Fibroblast of the aortic adventitia (primary cell): ENCODE measurements at places on chromosomes 12 and 14. TPM values are rescaled to one million over a fixed set of nuclear protein-coding genes. Genes with fewer than 3 reads are reported as not detected.

Gene SINHCAF
- total RNA-seq = 4.4 and 14.9 TPM in 2 replicates

DNA sequence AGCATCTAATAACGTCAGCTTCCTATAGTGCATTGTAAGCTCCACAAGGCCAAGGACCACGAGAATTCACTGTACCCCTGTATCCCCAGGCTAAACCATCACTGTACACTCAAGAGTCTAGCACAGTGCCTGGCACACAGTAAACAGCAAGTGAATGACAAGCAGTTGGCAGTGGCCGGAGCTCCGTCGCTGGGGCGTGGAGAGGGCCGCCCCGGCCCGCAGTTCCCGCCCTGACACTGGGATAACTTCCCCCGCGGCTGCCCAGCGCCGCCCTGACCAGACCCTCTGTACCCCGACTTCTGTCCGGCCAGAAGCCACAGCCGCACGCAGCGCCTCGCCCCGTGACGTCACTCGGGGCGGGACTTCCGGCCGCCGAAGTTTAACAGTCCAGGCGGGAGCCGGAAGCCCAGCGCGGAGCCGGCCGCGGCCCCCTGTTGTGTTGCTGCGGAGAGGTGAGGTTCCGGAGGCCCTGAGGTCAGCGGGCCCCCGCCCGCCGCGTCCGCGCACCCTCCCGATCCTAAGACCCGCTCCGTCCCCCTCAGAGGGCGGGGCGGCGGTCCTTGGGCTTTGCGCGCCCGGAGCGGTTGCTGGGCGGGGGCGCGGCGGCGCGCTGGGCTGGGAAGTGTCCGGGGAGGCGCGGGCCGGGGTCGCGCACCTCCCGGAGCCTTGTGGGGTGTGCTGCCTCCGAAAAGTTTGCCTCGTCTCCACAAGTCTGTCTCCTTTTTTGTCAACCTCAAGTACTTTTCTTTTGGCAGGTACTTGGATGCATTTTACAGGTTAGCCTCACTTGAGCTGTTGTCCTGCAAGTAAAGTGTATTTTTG is at the start of gene NEDD1:
TSS of gene NEDD1 (plus strand) at position 409 of the 822 bp plus-strand sequence. CDS start 2,503 bp downstream, outside the sequence.
- DNase-seq = peak; percentile 67

Gene DDN
- 0.08 and 0.09 TPM in 2 replicates for total RNA-seq

Gene JAG2
- total RNA-seq = 0.63 and 3.1 TPM in 2 replicates

Gene AKAP3
- 0.81 and 4.9 TPM in 2 replicates for total RNA-seq

GRCh38 chr12:108478611-108479206 is 36.4 kb upstream of the FICD start:
- no peak for DNase-seq

Gene MSRB3
- total RNA-seq = 36.8 and 55.1 TPM in 2 replicates

- peak; percentile 27 for DNase-seq
Observed at GRCh38 chr12:8709124-8709830, 11.5 kb downstream of the RIMKLB start.

GRCh38 chr12:64027311-64027710 is 182.8 kb downstream of the SRGAP1 start:
- peak; percentile 31 for DNase-seq

DNA sequence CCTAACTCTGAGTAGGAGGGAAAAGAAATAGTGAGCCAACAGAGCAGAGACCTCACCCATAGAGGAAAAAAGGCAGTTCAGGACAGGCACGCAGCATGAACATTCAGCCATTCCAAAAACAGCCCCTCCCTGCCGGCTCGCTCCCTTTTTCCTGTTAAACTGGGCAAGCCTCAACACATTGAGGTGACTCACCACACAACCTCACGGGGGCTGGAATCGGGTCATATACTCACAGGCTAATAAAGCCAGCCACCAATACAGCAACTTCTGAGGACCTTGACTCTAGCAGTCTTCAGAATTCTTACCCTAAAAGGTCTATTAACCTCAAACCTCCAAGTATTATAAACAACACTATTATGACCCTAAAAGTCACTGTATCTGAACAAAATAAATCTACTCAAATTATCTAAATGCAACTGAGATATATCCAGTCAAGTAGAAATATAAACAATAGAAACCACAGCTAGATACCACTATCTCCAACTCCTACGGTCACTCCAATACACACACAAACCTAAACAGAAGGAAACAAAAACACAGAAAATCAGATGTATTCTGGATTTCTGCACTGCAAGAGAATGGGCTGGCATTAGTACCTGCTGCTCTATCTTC is 6.3 kb downstream of the YBX3 start:
- DNase-seq = peak; percentile 93

DNA sequence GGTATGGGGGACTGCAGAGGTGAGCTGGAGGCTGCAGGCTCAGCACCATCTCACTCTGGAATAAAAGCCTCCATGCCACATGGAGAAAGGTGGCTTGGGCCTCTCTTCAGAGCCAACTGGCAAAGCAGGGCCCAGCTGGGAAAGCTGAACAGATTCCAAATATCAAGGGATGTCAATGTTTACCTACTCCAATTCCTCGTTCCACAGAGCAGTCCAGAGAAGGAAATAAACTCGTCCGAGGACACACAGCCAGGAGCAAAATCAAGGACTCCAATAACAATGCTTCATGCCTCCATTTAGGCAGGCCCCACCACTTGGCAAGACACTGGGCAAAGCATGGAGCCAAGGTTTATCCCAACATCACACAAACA is 36.3 kb upstream of the PNMA1 start:
- DNase-seq = no peak

Gene OR4E2
- 0.33 TPM in 1 of 2 replicates, not detected in the other for total RNA-seq

GRCh38 chr12:5941907-5942306 is 3.2 kb downstream of the ANO2 start:
- DNase-seq = no peak

- peak; percentile 20 for DNase-seq
Observed at GRCh38 chr12:6273541-6274230, 36.8 kb upstream of the PLEKHG6 start.

Gene DENR
- total RNA-seq = 60.6 and 69.7 TPM in 2 replicates

DNA sequence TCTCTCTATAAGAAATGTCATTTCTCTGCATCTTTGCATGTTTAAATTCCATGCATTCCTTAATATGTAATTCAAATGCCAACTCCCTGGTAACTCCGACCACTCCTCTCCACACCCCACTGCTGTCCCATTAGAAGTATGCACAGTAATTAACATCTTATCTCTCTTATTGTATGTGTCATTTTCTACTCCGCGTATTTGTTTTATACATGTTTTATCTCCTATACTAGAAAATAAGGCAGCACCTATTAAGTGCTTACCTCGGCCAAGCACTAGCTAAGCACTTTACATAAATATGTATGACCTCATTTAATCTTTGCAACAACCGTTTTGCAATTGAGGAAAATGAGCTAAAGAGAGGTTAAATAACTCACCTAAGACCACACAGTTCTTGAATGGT is 469.8 kb downstream of the BCAT1 start:
- no peak for DNase-seq

DNA sequence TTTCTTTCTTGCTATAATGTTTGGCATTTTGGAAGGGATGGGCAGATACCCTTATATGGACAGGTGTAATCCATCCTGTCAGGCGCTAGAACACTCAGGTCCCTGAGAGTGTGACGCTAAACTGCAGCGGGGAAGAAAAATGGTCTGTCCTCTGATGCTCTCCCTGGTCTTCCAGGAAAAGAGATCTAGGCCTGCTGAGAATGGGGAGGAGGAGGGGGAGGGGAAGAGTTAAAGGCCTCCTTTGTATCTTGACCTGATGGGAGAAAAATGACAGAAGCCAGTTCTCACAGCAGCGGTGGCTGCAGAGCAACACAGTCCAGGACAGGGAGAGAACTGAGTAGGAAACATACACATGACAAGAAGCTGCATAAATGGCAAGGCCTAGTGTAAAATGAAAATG is 61.1 kb downstream of the RPS6KA5 start:
- no peak for DNase-seq
